ENCODE measurements at places on chromosomes 2 and 18. TPM values are rescaled to one million over a fixed set of nuclear protein-coding genes. Genes with fewer than 3 reads are reported as not detected.

DNA sequence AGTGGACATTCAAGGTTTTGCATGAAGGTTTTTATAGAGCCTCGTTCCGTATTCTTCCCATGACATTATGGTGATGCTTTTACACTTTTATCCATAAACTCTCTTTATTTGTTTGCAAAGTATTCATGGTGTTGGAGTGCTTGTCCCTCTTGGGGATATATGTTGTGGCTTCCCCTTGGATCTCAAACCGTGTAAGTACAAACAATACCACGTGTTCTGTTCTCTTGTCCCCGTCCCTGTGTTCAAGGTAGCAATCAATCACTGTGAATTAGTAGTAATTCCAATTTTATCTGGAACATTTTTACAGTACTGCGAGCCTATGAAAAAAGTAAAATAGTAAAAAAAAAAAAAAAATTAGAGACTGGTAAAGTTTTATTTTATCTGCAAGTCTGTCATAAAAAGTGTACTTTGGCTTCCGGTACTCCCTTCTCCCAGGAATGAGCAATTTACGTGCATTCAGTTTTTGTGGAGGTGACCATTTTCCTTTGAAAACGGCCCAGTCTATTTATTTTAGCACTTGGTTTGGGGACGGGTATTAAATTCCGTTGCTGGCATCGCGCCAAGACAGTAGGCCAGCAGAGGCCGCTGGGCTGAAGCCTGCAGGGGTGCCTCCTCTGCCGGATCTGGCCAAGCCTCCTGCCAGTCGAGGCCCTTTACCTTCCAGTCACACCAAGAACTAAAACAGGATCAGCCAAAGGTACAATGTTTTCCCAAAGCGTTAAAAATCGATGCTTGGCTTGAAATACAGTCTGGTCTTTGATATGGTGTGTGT is 175.7 kb downstream of the SOCS6 start:
- DNase-seq, result peak; percentile 81

DNA sequence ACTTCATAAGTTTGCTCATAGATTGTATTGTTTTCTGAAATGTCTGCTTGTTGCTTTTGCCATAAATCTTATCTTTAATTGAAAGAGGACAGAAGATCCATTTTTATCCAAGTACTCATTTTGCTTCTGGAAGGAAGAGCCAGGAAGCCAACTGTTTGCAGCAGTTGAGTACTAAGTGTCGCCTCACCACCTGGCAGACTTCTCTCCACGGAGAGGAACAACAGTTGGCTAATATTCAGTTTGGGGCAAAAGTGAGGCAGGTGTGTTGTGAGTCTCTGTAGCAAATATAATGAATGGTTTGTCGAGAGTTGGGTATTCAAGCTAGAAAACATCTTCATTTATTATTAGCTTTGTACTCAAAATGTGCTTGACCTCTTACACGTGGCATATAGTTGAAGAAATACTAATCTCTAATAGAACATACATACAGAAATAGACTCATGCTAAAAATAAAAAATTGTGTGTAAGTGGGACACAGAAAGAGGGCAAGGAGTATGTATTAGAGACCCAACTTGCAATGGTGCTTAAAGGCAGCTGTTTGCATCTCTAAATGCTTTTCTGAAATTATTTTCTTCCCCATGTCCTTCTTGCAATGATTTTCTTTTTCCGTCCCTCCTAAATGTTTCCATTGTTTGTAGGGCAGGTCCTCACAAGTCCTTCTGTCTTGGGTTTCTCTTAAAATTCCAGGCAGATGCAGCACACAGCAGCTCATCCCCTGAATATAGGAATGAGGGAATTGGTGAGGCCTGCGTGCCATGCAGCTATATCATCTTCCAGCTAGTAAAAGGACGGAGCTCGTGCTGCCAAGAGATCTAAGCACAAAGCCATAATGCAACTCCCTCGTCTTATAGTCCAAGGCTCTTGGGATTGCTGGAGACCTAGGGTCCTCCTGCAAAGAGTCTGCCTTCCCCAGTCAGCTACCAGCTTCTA is 44.8 kb upstream of the MAP3K20 start:
- no peak for DNase-seq

GRCh38 chr2:41495050-41495449 is 552.8 kb upstream of the PKDCC start:
- DNase-seq, result no peak

GKN1 gene
- not detected for total RNA-seq

DHRS9 gene
- total RNA-seq, result 8.8 TPM

DNA sequence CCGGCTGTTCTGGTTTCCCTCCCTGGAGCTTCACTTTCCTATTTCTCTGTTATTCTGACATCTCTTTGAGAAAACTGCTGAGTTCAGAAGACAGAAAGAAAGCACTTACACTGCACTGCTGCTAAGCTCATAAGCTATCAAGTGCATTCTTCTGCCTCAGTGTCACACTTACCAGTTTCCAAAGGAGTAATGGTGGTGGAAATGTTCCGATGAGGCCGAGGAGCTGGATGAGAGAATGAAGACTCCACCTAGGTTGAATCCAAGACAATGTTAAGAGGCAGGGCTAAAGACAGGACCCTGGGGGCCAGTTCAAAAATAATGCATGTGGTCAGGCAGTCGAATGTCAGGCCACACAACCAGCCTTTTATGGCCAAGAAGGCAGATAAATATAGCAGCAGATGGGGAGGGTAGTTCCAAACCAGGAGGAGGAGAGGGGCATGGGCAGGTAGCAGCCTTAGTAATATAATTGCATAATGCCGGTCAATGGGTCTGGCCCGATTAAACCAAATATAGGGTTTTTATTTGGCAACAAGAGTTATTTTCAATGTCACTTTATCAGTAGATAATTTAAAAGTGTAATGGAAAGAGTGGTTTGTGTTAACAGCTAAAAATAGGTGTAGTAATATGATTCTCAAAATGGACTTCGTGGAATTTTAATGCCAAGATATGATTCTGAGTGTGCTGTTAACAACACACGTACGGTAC is at the start of gene MYOM1:
Gene MYOM1, minus strand, starts transcription at position 338 of the 705 bp plus-strand sequence. CDS start 4,745 bp downstream, outside the sequence.
- DNase-seq, result no peak

DNA sequence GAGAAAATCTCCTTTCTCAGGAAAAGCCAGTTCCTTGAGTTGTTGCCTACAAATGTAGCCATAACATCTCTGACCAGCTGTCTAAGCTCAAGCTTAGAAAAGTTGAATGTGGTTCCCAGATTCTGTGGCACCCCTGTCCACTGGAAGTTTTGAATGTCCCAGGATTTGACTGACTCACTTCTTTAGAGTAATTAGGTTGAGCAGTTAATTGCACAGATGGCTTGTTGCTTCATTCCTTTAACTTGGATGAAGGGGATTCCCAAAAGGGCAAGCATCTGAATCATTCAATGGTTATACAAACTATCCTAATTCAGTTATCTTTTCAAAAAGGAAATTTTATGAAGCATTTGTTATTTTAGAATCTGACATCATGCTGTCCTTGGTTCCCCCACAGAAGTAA is 374.7 kb downstream of the LNPK start:
- no peak for DNase-seq

DNA sequence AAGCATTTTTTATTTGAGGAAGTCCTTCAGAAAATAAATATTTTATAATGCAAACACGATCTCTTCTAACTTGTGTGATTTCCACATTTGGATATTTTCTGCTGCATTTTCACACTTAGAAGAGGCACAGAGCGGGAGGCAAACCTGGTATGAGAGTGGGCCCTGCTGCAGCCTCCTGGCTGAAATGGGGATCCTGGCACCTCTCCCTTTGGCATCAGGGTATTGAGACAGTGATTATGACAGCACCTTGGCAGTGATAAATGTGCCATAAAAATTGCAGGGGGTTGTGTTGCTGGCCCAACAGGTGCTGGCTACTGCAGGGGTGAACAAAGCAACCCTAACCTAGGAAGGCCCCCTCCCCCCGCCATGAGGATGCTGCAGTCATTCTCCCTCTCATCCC is 128.6 kb downstream of the TSN start:
- DNase-seq, result no peak

GRCh38 chr2:178796079-178796677 is 11.0 kb downstream of the TTN start:
- no peak for DNase-seq

UGT1A4 gene
- total RNA-seq, result not detected

- no peak for DNase-seq
These were observed 2.1 kb downstream of the HAT1 start for GRCh38 chr2:171924170-171924942.

REG3A gene
- total RNA-seq, result 11.2 TPM

- peak; percentile 28 for DNase-seq
These were observed 33.3 kb upstream of the CABLES1 start for GRCh38 chr18:23101861-23102432.

DNA sequence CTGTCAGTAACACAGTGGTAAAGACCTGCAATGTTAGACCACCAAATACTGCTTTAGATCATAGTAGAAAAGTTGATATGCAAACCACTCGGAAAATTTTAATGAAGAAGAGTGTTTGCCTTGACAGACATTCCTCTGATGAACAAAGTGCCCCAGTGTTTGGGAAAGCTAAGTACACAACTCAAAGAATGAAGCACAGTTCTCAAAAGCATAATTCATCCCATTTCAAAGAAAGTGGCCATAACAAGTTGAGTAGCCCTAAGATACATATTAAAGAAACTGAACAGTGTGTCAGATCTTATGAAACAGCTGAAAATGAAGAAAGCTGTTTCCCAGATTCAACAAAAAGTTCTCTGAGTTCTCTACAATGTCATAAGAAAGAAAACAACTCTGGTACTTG is 27.5 kb downstream of the GEN1 start:
- DNase-seq, result no peak

DNA sequence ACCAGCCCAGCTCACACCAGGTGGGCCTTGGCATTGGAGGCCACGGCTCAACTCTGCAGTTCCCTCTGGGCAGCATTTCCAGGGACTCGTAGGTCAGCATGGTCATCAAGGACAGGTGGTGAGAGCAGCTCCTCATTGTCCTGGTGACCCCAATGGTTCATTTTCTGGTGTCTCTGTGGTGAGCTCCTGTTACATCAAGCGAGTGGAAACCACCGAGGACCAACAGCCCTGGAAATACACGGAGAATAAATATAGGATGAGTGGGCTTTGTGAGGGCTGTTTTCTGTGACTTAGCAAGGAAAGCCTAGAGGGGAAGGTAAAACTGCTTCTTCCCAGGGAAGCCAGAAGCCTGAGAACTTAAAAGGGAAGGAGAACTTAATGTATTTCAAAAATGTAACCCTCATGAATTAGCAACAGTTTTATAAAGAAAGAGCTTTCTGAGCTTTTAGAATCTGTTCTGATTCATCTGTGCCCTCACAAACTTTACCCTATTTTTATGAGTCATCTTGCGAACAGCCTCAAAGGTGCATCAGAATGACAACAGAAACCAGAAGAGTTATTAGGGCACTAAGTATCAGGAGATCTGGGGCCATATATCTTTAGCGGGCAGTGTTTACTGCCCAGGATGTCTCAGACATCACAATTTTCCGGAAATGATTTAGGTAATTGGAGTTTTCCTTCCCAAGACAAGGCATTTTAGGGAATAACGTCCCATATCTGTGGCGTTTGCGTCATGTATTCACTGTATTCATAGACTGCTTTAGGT is 18.7 kb downstream of the C2orf92 start:
- DNase-seq, result no peak

DNA sequence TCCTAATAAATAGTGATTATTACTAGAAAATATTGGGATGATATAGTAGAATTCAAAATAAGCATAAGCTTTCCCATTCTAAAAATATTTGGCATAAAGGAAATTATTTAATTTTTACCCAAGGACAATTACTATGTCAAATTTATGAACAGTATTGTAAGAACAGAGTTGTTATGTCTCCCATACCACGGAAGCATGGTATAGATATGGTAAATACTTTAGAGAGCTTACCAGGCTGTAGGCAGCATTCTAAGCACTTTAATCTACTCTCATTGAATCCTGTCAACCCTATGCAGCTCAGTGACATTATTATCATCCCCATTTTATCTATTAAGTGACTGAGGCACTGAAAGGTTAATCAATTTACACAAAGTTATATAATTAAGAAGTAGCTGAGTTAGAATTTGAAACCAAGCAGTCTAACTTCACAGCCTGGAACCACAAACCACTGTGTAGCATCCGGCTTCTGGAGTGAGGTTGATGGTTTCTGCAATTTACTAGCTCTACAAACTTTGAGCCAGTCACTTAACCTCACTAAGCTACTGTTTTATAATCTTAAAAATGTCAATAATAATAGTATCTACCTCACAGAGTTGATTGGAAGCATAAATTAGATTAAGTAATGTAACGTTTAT is 323.7 kb downstream of the ARHGAP15 start:
- DNase-seq, result no peak

CENPO gene
- 8.7 TPM for total RNA-seq

DNA sequence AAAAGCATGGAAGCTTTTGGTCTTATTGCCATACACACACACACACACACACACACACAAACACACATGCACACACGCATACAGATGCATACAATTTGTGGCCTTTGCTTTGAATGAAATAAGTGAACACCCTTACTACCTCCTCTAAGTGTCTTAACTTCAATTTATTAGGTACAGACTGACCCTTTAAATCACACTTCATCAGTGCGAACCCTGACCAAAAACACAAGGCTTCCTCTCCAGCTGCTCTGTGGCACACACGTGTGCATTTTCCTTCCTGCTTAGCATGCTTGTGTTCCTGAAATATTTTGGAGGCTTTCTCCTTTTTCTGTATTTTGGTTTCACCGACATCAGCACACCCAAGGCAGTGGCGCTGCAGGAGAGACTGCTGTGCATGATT is 96.0 kb downstream of the CNTNAP5 start:
- no peak for DNase-seq

DNA sequence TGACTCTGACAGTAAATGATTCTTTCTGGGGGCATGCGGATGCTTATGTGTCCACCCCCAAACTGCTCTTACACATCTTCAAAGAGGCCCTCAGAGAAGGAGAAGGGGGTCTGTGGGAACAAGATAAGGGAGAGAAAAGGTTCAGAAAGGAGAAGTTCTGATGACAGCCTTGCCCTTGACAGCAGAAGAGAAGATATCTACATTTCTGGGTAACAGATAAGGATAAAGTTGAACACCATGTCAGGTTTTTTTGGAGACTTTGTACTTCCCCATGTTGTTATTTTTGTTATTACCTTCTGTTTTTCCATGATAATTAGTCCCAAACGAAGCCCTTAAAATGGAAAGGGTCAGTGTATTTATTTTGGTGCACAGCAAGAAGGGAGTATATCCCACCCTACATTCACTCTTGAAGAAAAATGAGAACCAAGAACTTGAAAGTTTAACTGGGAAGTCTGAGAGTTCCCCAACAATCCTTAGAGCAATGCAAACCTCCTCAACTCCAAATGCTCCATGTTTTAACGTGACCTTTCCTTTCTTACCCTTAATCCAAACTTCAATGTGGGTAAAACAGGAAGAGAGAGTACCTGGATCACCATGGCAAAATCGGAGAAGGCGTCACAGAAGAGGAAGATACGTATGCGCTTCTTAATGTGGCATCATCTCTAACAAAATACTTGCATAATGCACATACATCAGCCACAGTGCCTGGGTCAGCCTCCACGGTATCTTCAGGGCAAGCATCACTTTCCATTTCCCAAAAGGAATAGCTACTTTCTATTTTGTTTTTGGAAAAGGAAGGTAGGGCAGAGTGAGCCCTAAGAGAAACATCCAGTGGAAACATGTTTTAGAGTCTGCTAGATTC is 264.6 kb upstream of the STON1 start:
- no peak for DNase-seq

DNA sequence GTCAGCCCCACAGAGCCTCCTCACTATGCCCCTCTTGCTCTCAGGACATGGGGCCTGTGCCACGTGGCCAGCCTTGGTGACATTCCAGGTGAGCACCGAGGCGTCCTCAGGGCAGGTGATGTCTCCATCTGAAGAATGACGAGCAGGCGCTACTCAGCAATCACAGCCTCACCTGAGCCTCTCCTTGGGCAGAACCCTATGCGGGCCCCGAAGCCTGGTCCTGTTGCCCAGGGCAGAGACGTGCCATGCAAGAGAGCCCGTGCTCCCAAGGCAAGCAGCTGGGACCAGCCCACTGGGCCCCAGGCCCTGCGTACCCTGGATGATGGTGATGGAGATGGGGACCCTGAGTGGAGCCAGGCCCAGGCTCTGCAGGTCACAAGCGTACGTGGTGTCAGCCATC is 32.5 kb upstream of the SELENOI start:
- DNase-seq, result no peak

Measured in spleen (tissue), 13 donors.